Globus pallidus (tissue), 1 donor: ENCODE measurements at places on chromosomes 13 and 19.

GRCh38 chr19:1009041-1009980 lies 9.1 kb downstream of the GRIN3B start:
- DNase-seq = no peak

DNA sequence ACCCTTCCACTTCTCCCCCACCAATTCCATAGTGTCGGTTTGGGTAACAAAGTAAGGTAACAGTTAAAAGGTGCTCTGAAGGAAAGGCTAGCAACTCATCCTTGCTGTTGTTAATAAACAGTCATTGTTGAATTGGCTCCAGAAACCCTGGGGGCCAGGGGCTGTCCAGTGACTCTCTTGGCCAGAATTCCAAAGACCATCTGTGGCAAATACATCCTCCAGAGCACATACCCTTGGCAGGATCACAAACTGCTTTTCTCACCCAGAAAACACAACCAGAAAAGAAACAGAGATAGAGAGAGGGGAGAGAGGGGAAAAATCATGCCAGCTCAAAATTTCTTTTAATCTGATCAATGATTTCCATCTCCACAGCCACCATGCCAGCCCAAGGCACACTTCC lies 22.1 kb downstream of the CACNA1A start:
- DNase-seq = no peak

GRCh38 chr19:50322234-50322633 lies 6.9 kb downstream of the KCNC3 start:
- DNase-seq = no peak

DNA sequence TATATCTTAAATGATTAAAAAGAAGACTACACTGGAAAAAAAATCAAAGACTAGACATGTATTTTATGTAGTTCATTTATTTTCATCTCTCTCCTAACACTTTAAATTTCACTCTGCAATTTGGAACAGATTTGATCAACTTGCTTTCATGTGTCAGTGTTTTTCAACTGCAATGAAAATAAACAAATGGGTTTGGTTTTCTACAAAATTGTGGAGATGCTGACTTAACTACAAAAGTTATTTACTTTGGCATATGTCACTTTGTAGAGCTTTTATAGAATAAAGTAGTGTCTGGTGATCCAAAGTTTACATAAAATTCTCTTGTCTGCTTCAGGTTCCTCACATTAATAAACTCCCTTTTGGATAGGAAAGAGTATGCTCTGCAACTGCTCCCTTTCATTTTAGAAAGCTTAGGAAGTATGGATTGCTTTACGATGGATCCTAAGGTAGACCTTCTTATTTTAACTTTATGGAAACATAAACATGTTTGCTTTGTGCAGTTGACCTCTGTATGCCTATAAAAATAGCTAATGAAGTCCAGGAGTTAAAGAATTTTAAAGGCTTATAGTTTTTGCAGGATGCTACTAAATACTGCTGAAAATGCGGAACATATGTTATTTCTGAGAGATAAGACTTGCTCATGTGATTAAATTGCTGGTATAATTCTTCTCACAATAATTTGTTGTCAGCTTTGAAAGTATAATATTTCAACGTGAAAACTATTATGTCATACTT lies 815.9 kb downstream of the PCDH9 start:
- DNase-seq = no peak

- DNase-seq = no peak
Measured at GRCh38 chr13:107642831-107643230, 572.5 kb downstream of the LIG4 start.

- DNase-seq = no peak
Measured at GRCh38 chr13:91369441-91369831, 21.9 kb downstream of the MIR17HG start.

GRCh38 chr19:4350726-4351125 lies 7.4 kb downstream of the MPND start:
- DNase-seq = no peak

DNA sequence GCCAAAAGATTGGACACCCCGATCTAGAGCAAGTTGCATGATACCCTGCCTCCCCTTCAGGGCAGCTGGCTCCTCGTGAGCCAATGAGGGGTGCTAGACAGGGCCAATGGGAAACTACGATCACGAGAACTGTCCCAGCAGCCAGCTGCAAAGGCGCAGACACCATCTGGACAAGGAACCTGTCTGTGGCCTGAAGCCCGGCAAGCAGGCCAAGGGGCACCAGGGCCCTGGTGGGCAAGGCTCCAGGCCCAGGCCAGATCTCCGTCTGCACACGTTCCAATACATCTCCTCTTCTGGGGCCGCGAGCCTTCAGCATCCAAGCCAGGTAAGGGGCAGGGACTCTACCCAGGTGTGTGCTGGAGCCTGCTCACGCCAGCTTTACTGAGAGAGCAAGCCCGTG lies 20.2 kb downstream of the MED26 start:
- DNase-seq = no peak
